ENCODE measurements at places on chromosomes 7 and 10.
A peak's percentile ranks its signal among the peaks of the same experiment; 100 is the strongest.

DNA sequence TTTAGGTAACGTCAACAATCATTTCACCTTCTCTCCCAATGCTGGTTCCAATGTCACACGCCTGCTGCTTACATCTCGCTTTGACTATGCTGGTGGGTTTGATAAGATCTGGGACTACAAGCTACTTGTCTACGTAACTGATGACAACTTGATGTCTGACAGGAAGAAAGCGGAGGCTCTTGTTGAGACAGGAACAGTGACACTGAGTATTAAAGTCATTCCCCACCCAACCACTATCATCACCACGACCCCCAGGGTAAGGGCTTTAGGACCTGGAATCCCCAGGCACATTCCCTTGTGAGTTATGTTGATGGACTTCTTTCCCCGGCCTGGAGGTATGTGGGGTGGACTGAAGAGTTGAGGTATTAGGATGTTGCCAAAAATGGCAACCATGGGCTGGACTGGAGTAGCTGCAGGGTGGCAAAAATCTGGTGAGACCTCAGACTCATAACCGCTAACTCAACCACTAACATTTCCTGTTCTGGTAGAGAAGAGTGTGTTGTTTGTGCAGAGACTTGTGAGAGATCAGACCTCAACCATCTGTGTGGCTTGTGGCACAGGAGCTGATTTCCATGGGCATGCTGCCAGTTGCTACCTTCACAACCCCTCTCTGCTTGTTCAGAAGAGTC, 59.2 kb downstream of the CDHR3 start:
- peak; percentile 18 for DNase-seq

- DNase-seq, result no peak
Observed at GRCh38 chr10:124206616-124207015, 113.2 kb upstream of the CHST15 start.

DNA sequence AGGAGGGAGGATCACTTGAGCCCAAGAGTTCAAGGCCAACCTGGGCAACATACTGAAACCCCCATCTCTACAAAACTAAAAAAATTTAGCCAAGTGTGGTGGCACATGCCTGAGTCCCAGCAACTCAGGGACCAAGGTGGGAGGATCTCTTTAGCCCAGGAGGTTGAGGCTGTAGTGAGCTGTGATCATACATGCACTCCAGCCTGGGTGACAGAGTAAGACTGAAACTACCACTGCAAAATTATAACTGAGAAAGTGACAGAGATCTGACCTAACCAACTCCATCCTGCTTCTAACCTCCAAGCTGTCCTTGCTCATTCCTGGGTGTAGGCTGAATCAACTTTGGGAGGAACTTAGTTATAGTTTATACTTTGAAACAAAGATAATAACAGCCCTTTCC, 59.4 kb downstream of the HTR7 start:
- no peak for DNase-seq

DNA sequence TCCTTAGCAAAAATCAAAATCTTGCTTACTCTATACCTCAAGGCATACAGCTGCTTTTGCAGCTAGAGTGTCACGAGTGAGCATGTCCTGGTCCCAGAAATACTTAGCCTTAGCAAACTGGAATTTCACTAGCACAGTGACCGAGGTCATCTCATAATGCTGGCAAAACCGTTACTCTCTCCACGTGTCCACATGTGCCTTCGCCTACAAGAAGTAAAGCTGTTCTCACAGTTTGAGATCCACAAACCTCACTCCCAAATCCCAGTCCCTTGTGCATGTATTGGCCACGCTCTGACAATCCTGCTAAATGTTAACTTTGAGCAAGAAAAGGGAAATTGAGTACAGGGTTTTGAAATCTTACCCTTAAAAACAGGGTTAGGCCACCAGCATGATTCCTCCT, 111.0 kb upstream of the PLXDC2 start:
- no peak for DNase-seq

GRCh38 chr7:158421361-158421760, 166.3 kb downstream of the PTPRN2 start:
- no peak for DNase-seq

DNA sequence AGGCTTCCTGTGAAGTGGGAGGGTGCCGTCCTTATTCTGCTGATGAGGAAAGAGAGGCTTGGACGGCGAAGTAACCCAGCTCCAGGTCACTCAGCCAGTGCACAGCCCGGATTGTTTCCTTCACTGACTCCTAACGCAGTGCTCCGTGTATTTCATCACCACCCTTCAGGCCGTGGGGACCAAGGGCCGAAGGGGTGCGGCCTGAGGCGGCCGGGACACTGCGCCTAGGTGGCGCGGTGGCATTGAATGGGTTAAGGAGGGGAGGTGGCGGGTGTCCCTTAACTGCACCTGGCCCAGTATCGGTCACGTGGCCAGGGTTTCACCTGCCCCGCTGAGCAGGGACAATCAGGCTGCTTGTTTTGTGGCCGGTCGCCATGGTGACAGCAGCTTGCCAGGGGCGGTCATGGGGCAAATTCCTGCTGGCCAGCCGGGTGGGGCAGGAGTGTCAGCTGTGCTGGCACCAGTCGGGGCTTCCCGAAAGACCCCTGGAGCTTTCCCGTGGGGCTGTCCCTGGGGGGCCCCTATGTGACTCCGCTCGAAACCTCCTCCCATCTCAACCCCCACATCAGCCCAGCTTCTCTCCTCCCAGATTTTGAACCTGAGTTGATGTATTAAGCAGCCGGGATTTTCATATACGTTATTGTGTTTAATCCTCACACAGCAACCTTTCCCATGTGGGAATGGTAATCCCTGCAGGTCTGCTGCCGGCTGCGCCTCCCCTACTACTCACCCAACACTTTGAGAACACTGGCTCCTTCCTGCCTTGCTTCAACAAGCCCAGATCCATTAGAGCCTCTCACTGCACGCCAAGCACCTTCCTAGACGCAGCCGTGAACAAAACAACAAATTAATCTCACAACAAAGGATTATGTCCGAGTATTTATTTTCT, 4.4 kb upstream of the ABHD11 start:
- no peak for DNase-seq

DNA sequence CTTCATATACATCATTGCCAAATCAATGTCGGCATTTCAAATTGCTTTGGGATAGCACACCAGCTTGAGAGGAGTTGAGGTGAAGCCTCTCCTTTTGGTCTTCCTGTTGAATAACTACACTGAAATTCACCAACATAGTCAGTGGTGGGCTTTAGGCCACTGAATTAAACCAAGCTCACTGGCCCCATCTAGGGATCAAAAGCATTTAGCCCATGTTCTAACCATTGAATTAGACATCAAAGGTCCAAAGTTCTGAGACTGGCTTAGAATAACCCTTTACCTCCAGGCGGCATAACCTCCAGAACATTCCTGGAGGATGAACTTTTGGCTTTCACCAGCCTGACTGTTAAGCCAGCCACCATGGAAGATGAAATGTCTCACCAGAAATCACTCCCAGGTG, 54.6 kb downstream of the BPGM start:
- peak; percentile 57 for DNase-seq

DNA sequence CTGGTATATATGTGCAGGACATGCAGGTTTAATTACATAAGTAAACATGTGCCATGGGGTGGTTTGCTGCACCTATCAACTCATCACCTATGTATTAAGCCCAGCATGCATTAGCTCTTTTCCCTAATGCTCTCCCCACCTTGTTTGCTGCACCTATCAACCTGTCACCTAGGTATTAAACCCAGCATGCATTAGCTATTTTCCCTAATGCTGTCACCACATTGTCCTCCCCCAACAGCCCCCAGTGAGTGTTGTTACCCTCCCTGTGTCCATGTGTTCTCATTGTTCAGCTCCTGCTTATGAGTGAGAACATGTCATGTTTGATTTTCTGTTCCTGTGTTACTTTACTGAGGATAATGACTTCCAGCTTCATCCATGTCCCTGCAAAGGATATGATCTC, 300.5 kb downstream of the ANKRD7 start:
- DNase-seq, result no peak

DNA sequence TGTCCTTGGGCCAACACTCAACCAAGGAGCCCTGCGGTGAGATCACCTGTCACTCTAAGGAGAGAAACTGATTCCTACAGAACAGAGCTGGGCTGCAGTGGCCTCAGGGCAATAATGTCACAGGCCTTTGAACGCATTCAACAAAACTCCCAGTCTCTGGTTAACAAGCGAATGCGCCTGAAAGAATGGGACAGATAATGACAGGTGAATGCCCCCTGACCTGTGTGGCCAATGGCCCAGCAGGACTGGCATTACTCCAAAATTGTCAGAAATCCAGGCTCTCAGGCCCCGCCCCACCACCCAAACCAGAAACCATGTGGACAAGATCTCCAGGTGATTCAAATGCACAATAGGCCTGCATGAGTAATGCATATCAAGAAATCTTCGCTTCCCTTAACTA, 277.7 kb upstream of the KLF6 start:
- DNase-seq, result no peak

DNA sequence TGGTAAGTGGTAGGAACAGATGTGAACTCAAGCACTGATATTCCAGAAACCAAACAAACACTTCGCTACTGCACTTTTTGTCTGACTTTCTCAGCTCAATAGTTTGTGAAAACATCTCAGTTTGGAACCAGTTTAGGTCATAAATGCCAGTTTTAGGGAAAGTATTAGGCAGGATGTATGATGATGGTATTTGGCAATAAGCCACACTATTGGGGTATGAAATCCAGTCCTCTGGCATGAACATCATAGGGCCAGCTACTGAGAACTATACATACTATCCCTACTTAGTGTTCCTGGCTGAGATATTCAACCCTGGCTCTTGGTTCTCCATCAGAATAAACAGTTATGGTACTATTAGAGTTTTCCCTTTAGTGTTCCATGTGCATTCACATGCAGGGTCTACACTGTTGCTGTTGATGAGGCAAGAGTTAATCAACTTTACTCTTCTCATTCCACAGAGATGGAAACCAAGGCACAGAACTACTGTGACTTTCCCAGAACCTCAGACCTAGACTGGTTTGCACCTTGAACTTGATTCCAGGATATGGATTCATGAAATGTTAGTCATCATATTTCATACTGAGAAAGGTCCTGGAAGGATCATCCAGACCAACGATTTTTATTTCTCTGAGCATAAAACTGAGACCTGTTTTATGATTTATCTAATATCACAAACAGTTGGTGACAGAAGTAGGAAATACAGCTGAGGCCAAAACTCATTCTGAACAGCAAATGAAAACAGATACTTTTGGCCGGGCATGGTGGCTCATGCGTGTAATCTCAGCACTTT, 20.0 kb upstream of the IFIT2 start:
- peak; percentile 52 for DNase-seq

Data from EL (cell line).